ENCODE measurements at places on chromosomes 6 and 20.
A peak's percentile ranks its signal among the peaks of the same experiment; 100 is the strongest.

GRCh38 chr6:134420614-134421181 lies 102.8 kb upstream of the SGK1 start:
- no peaks in the 10 kb centered on the region for H3K27me3 ChIP-seq
- H3K36me3 ChIP-seq, result no peaks in the 10 kb centered on the region
- H3K4me1 ChIP-seq, result peaks cover 3% of the 10 kb centered on the region
- no peak for DNase-seq
- no peak overlapping the region for H3K4me3 ChIP-seq
- no peak overlapping the region for H3K27ac ChIP-seq

GRCh38 chr6:166569206-166569605 lies 17.3 kb downstream of the RAMACL start:
- no peaks in the 10 kb centered on the region for H3K27me3 ChIP-seq
- H3K4me1 ChIP-seq, result peaks cover 6% of the 10 kb centered on the region
- no peak for DNase-seq

DNA sequence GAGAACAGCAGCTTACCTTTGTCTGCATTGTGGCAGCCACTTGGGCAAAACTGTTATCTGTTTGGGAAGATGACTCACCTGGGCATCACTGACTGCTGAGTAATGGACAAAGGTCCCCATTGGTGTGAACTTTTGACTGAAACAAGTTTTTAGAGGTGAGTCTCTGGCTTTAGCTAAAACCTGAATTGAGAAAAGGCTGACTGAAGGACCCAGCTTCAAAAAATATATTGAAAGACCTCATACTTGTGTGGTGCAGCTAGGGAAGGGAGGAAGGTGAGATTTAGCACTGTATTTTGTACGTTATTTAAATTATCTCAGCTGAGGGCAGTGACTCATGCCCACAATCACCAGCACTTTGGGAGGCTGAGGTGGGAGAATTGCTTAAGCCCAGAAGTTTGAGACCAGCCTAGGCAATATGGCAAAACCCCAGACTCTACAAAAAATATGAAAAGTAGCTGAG lies 4.5 kb upstream of the CITED2 start:
- no peaks in the 10 kb centered on the region for H3K4me1 ChIP-seq
- H3K27me3 ChIP-seq, result no peaks in the 10 kb centered on the region
- no peak overlapping the region for H3K27ac ChIP-seq
- no peak overlapping the region for H3K4me3 ChIP-seq
- no peaks in the 10 kb centered on the region for H3K36me3 ChIP-seq
- no peak for DNase-seq

DNA sequence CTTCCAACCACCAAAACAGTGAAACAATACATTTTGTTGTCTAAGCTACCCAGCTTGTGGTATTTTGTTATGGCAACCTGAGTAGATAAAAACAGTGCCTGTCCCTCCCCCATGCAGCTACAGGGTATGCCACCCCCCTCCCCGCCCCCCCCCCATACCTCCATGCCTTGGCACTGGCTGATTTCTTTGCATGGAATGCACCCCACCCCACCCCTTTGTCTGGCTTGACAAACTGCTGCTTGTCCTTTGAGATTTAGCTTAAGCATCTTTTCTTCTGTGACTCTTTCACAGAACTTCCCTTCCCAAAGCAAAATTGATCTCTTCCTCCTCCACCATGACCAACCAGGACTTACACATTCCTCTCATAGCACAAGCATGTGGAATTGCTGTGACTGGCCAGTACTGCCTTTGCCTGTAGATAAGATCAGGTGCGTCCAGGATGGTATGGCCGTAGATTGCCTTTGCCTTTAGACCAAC lies 64.6 kb upstream of the ADGRF1 start:
- no peak for DNase-seq
- H3K4me3 ChIP-seq, result no peak overlapping the region
- H3K27ac ChIP-seq, result no peak overlapping the region
- no peaks in the 10 kb centered on the region for H3K4me1 ChIP-seq

- peak overlapping the region; percentile 48 for H3K4me3 ChIP-seq
- peaks cover 3% of the 10 kb centered on the region for H3K4me1 ChIP-seq
- DNase-seq, result no peak
Measured at GRCh38 chr20:54476169-54477009, 996 bp downstream of the DOK5 start.
